Thoracic aorta (tissue), 2 donors: ENCODE measurements at places on chromosomes 2 and 18. TPM values are rescaled to one million over a fixed set of nuclear protein-coding genes. Genes with fewer than 3 reads are reported as not detected.

GRCh38 chr2:158497486-158497885, 40.7 kb downstream of the PKP4 start:
- DNase-seq = no peak
- no peaks in the 10 kb centered on the region for H3K36me3 ChIP-seq
- H3K27me3 ChIP-seq = no peaks in the 10 kb centered on the region
- peaks cover 10% of the 10 kb centered on the region for H3K4me1 ChIP-seq

DNA sequence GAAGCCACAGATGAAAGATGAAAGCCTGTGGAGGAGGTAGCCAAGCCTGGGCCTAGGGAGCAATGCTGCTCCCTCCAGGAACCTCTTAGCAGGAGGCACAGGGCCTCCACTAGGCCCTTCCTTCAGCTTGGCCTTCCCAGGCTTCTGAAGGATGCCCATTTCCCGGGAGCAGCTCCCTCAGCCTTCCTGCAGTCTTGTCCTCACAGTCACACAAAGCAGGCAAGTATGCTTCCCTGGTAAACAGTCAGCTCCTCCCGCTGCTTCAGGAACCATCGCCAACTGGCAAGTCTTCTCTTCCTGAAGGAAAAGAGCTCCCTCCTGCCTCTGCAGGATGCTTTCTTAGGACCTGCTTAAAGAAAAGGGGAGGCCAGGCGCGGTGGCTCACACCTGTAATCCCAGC, 53.2 kb downstream of the SMAD7 start:
- no peaks in the 10 kb centered on the region for H3K27me3 ChIP-seq
- no peak for DNase-seq
- no peaks in the 10 kb centered on the region for H3K36me3 ChIP-seq
- peak overlapping the region; percentile 70 for H3K27ac ChIP-seq
- no peak overlapping the region for H3K4me3 ChIP-seq

DNA sequence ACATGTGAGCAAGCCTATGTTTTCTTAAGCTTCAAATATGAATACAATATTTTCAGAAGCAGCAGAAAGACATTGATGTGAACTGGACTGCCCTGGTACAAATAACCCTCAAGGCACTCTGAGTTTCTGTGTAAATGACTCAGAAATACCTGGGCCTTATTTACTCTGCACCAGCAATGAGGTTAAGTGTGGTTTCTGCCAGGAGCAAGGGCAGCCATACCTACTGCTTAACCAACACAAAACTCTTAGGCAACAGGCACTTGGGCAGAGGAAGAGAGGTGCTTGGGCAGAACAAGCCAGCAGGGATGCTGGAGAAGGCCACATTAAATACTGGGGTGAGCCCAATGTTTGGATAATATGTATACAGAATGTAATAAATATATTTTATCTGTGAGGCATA, 29.4 kb upstream of the ARL5A start:
- H3K36me3 ChIP-seq = no peaks in the 10 kb centered on the region
- peak overlapping the region; percentile 43 for H3K27ac ChIP-seq
- no peaks in the 10 kb centered on the region for H3K27me3 ChIP-seq

DNA sequence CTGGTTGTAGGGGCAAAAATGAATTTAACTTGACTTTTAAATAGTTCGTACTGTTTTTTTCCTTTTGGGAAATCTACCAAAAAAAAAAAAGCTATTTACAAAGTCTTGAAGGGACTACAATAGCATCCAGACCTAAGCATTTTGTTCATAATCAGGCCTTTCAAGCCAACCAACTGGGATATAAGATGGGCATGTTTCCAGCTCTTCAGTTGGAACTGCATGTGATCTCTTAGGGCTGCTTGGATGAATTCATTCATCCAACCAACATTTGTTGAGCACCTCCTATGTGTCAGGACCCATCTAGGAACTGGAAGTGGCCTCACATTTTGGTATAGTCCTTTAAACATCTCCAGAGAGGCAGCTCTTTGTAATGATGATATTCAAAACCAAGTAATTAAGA, 98.6 kb downstream of the AAK1 start:
- peaks cover 4% of the 10 kb centered on the region for H3K36me3 ChIP-seq
- peaks cover 5% of the 10 kb centered on the region for H3K4me1 ChIP-seq
- DNase-seq = no peak

- no peaks in the 10 kb centered on the region for H3K36me3 ChIP-seq
- no peak overlapping the region for H3K4me3 ChIP-seq
- H3K27ac ChIP-seq = no peak overlapping the region
- no peaks in the 10 kb centered on the region for H3K4me1 ChIP-seq
Observed at GRCh38 chr2:156199588-156199987, 132.9 kb downstream of the NR4A2 start.

- peak overlapping the region; percentile 23 for H3K4me3 ChIP-seq
- DNase-seq = no peak
- H3K27me3 ChIP-seq = no peaks in the 10 kb centered on the region
- H3K27ac ChIP-seq = peak overlapping the region; percentile 16
Observed at GRCh38 chr2:197216361-197216979, 94.1 kb downstream of the ANKRD44 start.

DNA sequence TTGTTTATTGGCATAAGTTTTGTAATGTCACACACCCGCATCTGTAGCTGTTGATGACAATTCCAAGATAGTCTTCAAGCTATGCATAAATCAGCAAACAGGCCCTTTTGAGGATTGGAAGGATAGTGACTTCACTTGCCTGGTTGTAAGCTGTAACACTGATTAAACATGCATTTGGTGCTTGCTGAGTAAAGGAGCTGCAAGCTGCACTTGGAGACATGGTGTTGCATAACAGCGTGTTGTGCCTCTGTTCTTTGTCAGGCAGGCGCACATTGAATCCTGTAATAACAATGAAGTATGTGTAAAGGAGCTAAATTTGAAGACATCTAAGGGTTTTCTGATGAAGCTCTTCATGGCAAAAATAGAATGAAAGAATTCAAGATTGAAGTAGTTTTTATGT, 68.7 kb upstream of the TTC27 start:
- no peaks in the 10 kb centered on the region for H3K36me3 ChIP-seq
- no peaks in the 10 kb centered on the region for H3K4me1 ChIP-seq
- H3K27me3 ChIP-seq = no peaks in the 10 kb centered on the region
- H3K27ac ChIP-seq = no peak overlapping the region
- no peak overlapping the region for H3K4me3 ChIP-seq

DNA sequence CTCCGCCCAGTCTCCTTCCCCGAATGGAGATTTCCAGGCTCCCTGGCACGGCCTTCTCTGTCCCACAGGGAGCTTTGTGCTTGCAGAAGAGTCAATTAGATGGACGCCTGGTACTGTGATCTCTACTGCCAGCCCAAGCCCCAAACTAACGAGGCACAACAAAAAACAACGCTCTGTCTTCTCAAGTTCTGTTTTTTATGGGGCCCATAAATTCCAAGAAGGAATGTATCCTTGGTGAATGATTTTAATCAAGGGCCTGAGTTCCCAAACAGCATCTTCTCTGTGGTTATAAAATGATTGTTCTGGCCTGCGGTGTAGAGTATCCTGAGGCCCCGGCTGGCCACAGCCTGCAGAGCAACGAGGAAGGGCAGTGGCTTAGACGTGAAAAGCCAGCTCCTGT, 219.5 kb downstream of the CLIP4 start:
- H3K27me3 ChIP-seq = no peaks in the 10 kb centered on the region
- no peaks in the 10 kb centered on the region for H3K4me1 ChIP-seq
- no peak overlapping the region for H3K4me3 ChIP-seq
- H3K27ac ChIP-seq = no peak overlapping the region

DNA sequence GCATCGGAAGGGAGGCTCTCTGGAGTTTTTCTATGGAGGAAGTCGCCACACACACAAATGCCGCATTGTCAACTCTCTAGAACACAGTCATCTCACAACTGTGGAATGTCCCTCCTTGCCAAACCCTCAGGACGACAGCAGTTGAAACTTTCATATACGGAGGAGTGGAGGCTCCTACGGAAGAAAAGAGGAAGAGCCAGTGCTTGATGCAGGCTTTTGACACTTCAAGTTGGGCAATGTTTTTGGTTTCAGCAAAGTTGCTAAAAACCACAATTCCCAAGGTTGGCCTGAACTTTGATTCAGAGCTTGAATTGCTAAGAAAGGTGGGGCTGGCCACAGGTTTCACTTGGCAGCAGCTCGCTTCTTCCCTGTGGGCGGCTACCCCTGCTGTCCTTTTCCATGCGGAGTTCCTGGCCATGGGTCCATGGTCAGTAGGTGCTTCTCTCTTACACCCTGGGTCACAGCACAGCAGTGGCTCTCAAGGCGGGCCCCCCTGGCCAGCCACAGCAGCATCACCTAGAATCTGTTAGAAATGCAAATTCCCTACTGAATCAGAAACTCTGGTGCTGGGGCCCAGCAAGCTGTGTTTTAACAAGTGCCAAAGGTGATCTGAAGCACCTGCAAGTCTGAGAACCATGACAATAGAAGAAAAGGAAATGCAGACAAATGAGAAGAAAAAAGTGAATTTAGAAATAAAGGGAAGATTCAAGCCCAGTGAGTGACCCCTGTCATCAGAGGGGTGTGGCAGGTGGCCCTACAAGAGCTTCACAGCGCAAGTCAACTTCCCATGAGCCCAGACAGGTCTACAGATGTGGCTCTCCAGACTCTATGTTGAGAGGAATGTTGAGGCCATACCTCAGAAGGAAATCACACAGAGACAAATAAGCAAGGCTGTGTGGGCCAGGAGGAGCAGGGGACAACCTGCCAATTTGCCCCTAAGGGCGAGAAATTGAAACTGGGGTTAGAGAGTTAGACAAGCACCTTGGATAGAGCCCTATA, 856.4 kb downstream of the RNF144A start:
- H3K27ac ChIP-seq = no peak overlapping the region
- DNase-seq = no peak
- no peak overlapping the region for H3K4me3 ChIP-seq

- H3K4me1 ChIP-seq = no peaks in the 10 kb centered on the region
- no peak overlapping the region for H3K27ac ChIP-seq
- no peaks in the 10 kb centered on the region for H3K36me3 ChIP-seq
- no peak for DNase-seq
Observed at GRCh38 chr2:138213624-138214023, 249.4 kb downstream of the HNMT start.

GRCh38 chr18:46787674-46788073, 30.8 kb upstream of the ST8SIA5 start:
- H3K4me3 ChIP-seq = no peak overlapping the region
- no peaks in the 10 kb centered on the region for H3K27me3 ChIP-seq
- no peaks in the 10 kb centered on the region for H3K4me1 ChIP-seq
- no peaks in the 10 kb centered on the region for H3K36me3 ChIP-seq
- H3K27ac ChIP-seq = no peak overlapping the region
- no peak for DNase-seq

DNA sequence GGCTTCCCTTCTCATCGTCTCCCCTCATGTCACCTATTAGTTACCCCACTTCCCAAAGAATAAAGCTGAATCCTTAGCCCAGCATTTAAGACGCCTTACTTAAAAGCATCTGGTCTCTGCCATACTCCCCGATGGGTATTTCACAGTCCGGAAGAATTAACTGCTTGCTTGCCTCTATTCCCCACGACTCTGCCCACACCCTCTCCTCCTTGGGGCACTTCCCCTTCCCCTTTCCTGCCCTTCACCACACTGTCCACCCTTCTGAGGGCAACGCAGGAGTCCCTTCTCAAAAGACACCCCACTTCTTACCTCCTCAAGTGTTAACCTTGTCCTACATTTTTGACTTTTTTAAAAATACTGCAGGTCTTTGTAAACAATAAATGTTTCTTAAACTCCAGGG, 60.1 kb upstream of the RMP24 start:
- H3K27me3 ChIP-seq = no peaks in the 10 kb centered on the region
- no peak overlapping the region for H3K27ac ChIP-seq
- no peak for DNase-seq
- no peak overlapping the region for H3K4me3 ChIP-seq

The IL36RN gene
- total RNA-seq = not detected

The DLX1 gene
- total RNA-seq = 0.92 TPM

The DOCK10 gene
- total RNA-seq = 53.0 TPM

The NEU2 gene
- not detected for total RNA-seq

The HRH4 gene
- total RNA-seq = not detected
